ENCODE measurements at places on chromosomes 5 and 9. TPM values are rescaled to one million over a fixed set of nuclear protein-coding genes. Genes with fewer than 3 reads are reported as not detected.

The SLC6A18 gene
- not detected for total RNA-seq

GRCh38 chr9:2727966-2728613 lies 10.8 kb downstream of the KCNV2 start:
- no peak overlapping the region for H3K27ac ChIP-seq
- H3K4me3 ChIP-seq, result no peak overlapping the region
- no peaks in the 10 kb centered on the region for H3K36me3 ChIP-seq
- no peaks in the 10 kb centered on the region for H3K4me1 ChIP-seq

GRCh38 chr9:137371946-137372651 lies 50.9 kb downstream of the EXD3 start:
- peaks cover 8% of the 10 kb centered on the region for H3K4me1 ChIP-seq
- no peak overlapping the region for H3K4me3 ChIP-seq
- no peak overlapping the region for H3K27ac ChIP-seq
- H3K27me3 ChIP-seq, result no peaks in the 10 kb centered on the region

The CCNO gene
- not detected for total RNA-seq
